ENCODE measurements at places on chromosomes 4 and X.

DNA sequence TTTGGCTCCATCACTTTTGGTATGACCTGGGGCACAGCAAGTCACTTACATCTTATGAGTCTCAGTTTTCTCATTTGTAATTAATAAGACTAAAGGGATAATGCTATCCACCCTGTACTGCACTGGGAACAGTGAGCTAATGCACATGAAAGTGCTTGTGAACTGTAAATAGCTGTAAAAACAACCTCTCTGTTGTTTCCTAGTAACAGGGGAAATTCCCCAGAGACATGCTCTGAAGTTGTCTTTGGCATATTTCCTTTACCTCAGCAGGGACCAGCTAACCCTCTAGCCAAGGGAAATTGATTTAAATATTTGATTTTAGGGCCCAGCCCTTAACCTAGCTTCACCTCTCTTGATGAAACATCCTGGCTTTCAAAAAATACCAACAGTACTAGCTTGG is 6.1 kb upstream of the CYSLTR1 start:
- DNase-seq = no peak

DNA sequence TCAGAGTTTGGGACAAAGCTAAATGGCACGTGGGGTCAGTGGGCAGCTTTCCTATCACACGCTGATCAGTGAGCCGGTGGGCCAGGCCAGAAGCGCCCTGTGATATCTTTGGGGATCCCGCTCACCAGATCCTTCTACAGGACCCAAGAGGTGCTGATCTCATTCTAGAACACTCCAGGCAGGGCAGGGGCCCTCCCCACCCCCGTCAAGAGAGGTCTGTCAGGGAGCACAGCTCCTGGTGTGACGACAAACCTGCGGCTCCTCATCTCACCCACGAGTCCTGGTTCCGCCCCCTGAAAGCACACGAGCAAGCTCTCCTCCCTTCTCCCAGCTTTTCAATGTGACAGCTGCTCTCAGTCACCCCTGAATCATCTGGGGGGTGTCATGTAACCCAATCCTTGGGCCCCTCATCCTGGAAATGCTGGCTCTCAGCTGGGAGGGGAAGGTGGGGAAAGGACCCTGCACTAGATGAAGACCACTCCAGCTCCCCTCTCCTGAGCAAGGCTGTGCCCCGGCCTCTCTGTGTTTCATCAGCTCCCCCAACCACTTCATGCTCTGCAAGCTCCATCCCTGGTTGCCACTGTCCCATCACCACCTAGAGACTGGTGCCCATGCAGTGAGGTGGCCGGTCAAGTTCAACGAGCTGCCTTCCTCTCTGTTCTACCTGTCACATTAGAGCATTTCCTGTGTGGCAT is 4.6 kb downstream of the HCFC1 start:
- no peak for DNase-seq

DNA sequence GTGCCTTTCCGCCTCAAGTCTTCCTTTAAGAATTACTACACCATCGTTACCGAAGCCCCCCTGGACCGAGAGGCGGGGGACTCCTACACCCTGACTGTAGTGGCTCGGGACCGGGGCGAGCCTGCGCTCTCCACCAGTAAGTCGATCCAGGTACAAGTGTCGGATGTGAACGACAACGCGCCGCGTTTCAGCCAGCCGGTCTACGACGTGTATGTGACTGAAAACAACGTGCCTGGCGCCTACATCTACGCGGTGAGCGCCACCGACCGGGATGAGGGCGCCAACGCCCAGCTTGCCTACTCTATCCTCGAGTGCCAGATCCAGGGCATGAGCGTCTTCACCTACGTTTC is 2.2 kb downstream of the PCDH10 start:
- no peak for DNase-seq

GRCh38 chrX:111090458-111090857 is 5.5 kb upstream of the PAK3 start:
- no peak for DNase-seq

- DNase-seq = no peak
Observed at GRCh38 chr4:17578482-17578891, 1.5 kb downstream of the LAP3 start.

DNA sequence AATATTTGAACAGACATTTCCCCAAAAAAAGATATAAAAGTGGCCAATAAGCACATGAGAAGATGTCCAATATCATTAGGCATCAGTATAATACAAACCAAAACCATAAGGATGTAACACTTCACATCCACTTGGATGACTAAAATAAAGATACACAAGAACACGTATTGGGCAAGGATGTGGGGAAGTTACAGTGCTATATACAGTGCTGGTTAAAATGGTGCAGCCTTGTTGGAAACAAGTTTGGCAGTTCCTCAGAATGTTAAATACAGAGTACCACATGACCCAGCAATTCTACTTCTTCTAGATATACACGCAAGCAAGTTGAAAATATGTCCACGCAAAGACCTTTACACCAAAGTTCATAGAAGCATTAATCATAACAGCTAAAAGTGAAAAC is 58.9 kb downstream of the HAUS3 start:
- DNase-seq = no peak

GRCh38 chrX:7334253-7334935 is 186.4 kb upstream of the PUDP start:
- DNase-seq = no peak

GRCh38 chrX:9475984-9476383 is 11.1 kb downstream of the TBL1X start:
- no peak for DNase-seq

DNA sequence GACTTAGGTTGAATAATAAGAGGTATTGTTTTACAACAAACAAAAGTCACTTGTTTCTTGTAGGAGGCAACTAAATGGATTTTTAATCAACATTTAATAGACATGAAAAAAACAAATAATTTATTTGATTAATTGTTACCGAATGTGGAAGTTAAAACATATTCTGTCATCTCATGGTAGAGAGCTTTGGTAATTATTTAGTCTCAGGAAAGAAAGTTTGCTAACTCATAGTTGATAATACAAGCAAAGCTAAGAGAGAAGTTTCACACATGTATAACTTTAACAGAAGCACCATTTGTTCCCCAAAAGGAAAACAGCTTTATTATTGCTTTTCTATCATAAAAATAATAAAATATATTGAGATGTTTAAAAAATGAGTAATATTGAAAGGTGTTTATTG is 44.9 kb downstream of the GUCY1A1 start:
- no peak for DNase-seq

GRCh38 chr4:158020734-158021346 is 152.0 kb downstream of the GASK1B start:
- no peak for DNase-seq

- DNase-seq = no peak
Observed at GRCh38 chr4:159778298-159778697, 675.4 kb downstream of the RAPGEF2 start.

DNA sequence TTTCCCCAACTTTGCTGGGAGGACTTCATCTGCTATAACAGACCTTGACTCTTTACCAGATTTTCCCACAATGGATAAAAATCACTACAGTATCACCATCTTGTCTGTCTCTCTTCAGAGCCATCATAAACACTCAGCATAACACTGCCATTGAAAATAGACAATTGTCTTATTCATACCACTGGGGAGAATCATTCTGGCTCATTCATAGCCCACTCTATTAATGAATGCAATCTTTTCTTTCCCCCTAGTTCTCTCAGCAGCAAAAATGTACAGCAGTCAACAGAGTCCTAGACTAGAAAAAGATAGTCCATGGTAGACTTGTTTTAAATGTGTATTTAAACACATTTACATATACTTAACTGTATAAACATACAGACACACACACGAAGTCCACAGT is 19.2 kb downstream of the SLC9A7 start:
- DNase-seq = no peak

- no peak for DNase-seq
Observed at GRCh38 chr4:78693777-78694456, 82.2 kb upstream of the BMP2K start.

GRCh38 chrX:153214934-153215333 is 35.9 kb downstream of the MAGEA1 start:
- no peak for DNase-seq

- no peak for DNase-seq
Observed at GRCh38 chrX:20143111-20143510, 1.5 kb upstream of the EIF1AX start.

- DNase-seq = no peak
Observed at GRCh38 chrX:154010330-154011087, 9.2 kb downstream of the IRAK1 start.

DNA sequence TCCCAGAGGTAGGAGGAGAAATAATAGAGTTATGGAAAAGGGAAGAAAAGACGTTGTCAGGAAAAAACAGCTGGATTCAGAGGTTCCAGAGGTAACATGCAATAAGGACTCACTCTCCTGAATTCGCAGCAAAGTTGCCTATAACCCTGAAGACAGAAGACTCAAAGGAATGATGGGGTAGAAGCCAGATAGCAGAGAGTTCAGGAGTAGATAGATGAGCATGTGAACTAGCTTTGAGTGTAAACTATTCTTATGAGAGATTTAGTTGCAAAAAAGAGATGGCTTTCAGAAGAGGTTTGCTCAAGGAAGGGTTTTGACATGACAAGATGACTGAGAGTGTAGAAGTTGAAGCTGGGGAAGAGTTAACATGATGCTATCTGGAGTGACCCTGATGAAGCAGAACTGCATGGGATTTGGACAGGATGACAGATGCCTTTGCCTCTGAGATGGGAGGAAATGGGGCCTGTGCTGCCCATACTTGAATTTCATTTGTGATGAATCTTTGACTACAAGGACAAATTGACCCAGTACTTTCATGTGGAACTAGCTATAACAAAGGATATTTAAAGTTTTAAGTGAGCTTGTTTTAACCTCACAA is 73.9 kb downstream of the AMELX start:
- DNase-seq = no peak

DNA sequence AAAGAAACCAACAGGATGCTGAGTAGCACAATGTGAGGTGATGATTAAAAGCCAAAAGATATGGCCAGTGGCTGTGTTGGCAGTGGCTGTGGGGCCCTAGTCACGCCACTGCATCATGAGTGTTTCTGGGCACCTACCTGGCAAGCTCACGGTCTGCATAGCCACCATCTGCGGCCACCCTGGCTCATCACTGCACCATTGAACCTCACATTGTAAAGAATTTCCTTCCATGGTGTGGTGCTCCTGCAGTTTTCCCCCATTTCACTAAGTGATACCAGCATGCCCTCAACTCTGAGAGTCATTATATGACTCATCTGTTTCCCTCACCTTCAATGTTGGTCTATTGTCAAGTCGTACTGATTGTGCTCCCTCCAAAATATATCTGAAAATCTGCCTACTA is 45.5 kb upstream of the CLNK start:
- DNase-seq = no peak

GRCh38 chr4:29005838-29006237 is 1714.3 kb upstream of the PCDH7 start:
- no peak for DNase-seq

GRCh38 chrX:19799319-19800182 is 87.8 kb downstream of the SH3KBP1 start:
- no peak for DNase-seq

DNA sequence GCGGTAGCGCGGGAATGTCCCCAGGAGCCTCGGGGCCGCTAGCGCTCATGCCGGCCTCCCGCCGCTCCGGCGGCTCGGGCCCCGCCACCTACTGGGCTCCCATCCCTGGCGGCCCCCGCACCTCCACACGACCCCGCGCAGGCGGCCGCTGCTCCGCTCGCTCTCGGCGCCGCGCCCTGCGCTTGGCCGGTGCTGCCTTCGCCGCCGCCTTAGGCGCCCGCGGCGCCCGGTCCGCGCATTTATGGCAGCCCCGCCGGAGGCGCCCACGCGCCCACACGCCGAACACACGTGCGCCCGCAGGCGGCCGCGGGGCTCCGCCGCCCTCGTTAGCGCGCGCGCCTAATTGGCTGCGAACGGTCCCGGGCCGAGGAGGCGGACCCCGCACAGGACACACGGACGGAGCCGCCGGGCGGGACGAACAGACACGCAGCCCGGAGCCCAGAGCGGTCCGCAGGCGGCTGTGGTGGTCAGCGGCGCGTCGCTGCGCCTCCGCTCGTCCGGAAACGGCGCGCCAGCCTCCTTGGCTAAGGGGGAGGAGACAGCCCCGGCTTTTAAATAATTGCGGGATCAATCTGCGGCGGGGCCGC is at the start of gene NKX1-1:
Gene NKX1-1, minus strand, starts transcription at position 49 of the 587 bp plus-strand sequence. Its CDS starts 0 bp downstream, at position 49.
- DNase-seq = no peak

GRCh38 chrX:13212191-13212651 is 107.6 kb downstream of the ATXN3L start:
- no peak for DNase-seq

DNA sequence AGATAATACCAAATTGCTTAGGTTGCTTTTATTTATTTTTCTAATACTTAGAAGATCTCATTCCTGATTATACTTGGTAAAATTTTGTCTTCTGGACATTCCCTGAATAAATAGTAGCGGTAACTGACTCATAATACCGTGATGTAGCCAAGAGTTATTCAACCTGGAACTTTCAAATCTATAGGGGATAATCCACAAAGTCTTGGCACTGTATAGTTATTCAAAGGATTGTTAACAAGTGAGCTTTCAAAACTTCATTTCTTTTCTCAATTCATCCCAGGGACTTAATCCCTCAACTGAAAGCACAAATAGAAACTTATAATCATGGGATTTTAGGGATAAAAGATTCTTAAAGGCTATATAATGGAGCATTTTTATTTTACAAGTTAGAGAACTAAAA is 1383.3 kb downstream of the FAM133A start:
- DNase-seq = no peak

DNA sequence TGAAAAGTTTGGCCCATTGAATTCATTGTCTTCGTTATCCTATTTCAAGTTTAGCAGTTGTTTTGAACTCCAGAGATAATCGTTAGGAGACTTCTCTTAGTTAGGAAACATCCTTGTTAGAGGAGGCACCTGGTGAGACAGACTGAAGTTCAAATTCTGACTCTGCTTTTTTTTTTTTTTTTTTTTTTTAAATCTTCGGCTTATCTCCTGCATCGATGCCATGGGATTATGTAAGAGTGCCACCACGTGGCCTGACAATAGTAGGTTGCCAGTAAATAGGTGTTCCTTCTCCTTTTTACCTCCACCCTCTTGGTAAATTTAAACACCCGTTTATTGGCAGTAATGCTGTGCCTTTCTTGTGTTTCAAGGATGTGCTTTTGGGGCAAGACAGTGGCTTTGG is 149.3 kb downstream of the SOWAHB start:
- no peak for DNase-seq

All from stimulated activated CD8-positive, alpha-beta memory T cell treated with anti-CD3 and anti-CD28 coated beads, Interleukin-2, amount 100 ng/mL, for 1 hour (primary cell).